Renal cortex interstitium (tissue), 15 donors: ENCODE measurements at places on chromosomes 12 and 14.

DNA sequence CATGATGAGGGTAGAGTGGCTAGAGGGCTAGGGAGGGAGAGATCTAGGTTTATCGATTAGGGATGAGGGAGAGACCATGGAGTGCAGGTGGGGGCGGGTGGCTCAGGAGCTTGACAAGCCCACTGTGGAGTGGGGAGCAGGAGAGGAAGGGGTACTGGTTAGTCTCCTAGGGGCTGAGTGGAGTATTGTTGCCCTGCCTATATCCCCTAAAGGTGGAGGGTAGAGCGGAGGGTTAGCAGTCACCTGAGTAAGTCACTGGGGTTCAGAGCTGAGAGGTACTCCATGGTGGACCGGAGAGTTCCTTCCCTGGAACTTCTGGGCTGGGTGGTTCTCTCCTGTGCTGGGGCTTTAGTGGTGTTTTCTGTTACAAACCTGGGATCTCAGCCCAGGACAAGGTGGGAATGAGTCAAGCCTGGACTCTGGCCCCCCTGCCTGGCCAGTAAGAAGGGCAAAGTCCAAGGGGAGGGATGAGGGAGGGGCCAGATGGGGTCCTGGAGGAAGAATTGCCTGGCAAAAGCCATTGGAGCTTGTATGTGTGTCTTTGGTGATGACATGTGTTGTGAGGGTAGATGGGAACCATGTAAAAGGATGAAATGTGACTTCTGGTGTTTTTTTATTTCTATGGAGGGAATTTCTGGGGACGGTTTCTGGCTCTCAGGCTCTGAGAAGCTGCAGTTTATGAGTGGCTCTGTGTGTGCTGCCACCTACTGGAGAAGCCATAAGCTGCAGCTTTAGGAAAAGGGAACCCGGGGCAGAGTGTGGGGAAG is at the start of gene CIDEB:
CIDEB (minus strand) TSS at position 403 of the 767 bp plus-strand sequence; CDS start at position 284, 119 bp downstream.
- no peak for DNase-seq

DNA sequence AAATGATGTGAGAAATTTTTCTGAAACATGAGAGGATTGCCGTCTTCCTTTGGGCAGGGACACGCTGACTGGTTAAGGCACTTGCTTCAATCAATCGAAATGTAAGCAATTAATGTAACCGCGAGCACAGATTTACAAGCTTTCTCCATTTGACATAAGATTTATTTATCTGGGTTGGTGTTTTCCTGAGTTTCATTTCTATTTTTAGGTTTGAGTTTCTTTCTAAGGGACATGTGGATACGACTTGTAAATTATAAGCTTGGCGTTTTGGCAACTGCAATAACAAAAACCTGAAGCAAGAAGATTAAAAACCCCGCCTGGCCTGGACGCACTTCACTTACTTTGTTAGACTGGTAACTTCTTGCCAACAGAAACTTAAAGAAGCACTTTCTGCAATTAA is 20.3 kb upstream of the SINHCAF start:
- no peak for DNase-seq

GRCh38 chr14:70416338-70416724 is 559 bp downstream of the SYNJ2BP start:
- DNase-seq = no peak

DNA sequence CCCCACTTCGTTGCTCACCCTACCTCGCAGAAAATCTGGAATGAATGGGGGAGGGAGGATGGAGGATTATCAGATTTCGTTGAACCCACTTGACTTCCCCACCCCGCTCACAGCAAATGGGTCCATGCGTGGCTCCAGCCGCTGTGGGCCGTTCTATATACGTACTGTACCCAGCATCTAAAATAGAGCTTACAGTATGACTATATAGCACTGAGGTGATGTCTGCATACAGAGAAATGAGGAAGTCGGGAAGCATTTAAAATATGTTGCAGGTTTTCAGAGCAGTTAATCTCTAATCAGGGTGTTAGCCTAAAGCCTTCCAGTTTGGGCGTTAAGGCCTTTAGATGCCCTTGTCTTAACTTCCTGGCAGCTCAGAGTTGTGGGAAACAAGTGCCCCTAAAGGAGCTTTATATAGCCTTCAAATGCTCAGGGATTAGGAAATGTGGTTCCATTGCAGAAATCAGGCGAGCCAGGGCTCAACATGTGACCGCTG is 1.4 kb downstream of the BICDL1 start:
- no peak for DNase-seq

DNA sequence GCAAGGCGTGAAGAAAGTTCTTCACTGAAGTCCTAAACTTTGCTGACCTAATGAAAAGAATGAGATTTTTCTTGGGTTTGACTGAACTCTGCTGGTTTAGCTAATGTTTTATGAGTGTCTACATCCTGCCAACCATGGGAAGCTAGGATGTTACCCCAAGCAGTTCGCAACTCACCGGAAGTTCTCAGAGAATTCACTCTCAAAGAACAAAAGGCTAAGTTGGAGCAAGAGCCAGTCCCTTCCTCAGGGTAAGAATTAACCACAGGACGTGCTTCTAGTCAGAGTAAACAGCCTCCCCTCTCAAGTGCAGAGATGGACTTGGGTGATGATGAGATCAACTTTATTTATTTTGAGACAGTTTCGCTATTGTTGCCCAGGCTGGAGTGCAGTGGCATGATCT is 37.3 kb downstream of the TCHP start:
- DNase-seq = no peak

- DNase-seq = no peak
Observed at GRCh38 chr14:82490397-82490796, 956.7 kb upstream of the SEL1L start.

DNA sequence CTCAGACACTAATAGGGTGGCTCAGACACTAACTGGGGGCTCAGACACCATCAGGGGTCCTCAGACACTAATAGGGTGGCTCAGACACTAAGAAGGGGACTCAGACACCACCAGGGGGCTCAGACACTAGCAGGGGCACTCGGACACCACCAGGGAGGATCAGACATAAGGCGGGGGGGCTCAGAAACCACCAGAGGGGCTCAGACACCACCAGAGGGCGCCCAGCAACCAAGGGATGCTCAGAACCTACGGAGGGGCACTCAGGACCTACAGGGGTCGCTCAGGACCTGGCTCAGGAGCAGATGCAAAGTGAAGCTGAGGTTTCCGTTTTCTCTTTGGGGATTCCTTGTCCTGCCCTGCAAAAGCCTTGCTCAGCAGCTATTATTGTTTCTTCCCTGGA is 448.5 kb downstream of the TMEM121 start:
- DNase-seq = no peak
